Glutamatergic neuron (in vitro differentiated cells): ENCODE measurements at places on chromosomes 1 and 21.

GRCh38 chr1:96980448-96980847 lies 258.9 kb downstream of the PTBP2 start:
- no peak for DNase-seq

GRCh38 chr1:78492386-78492950 lies 1.7 kb downstream of the PTGFR start:
- DNase-seq: no peak

GRCh38 chr21:14448784-14449183 lies 65.8 kb upstream of the HSPA13 start:
- no peak for DNase-seq

- no peak for DNase-seq
These were observed 11.4 kb upstream of the KLHL12 start for GRCh38 chr1:202938287-202938925.

GRCh38 chr1:160277330-160277729 lies 7.6 kb downstream of the PEX19 start:
- no peak for DNase-seq

DNA sequence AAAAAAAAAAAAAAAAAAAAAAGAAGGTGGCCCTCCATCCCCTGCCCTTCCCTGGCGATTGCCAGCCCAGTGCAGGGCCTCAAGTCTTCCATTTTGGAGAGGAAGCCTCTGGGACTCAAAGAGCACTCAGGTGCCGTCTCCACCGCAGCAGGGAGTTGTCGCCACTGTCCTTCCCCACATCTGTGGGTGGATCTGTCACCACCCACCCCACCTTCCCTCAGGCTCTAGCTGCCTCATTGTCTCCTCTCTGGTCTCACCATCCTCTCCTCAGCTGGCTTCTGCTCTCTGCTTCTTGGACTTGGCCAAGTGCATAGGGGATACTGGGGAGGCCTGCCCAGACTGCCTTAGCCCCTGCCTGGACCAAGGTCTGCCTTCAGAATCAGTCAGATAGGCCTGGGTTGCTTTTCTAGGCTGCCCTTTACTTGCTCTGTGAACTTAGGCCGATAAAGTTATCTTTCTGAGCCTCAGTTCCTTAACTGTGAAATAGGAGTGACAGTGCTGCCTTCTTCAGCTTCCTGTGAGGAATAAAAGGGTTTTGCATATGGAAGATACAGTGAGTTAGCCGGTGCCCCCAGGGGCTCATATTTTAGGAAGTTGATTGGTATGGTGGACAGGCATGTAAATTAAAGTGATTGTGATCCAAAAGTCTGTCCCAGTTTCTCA lies 15.8 kb downstream of the RCC1 start:
- no peak for DNase-seq

GRCh38 chr1:112359961-112360767 lies 35.9 kb upstream of the CTTNBP2NL start:
- no peak for DNase-seq

DNA sequence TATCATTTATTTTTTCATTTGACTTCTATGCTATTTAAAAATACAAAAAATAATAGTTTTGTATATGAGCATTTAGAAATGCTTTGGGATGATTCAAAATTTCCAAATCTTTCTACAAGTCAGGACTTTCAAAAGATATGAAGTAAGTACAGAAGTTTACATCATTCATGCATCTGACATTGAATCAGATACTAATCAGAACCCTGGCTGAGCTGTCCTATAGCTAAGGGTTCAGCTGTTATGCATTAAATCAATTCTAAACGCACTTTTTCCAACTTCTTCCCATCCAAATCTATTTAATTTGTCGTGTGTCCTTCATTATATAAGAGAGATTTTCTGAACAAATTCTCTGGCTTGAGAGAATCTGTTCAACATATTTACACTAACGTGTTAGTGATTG lies 779.4 kb downstream of the LTN1 start:
- no peak for DNase-seq

DNA sequence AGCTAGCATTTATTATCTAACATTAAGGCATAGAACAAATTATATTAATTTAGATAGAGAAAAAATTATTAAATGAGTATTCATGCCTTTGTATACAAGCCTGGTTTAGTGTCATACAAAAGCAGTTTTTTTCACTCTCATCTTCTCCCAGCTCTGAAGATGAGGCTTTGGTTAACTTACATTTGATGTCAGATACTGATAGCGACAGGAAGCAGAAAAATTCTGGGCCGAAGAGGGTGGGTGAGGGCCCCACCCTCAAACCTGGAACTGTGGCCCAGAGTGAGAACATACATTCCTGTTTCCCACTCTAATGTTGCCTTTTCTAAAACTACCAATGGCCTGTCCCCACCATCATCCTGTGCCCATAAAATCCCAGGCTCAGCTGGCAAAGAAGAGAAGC lies 15.0 kb downstream of the OR2T1 start:
- DNase-seq: no peak

GRCh38 chr1:240912821-240913220 lies 300.9 kb upstream of the GREM2 start:
- no peak for DNase-seq

DNA sequence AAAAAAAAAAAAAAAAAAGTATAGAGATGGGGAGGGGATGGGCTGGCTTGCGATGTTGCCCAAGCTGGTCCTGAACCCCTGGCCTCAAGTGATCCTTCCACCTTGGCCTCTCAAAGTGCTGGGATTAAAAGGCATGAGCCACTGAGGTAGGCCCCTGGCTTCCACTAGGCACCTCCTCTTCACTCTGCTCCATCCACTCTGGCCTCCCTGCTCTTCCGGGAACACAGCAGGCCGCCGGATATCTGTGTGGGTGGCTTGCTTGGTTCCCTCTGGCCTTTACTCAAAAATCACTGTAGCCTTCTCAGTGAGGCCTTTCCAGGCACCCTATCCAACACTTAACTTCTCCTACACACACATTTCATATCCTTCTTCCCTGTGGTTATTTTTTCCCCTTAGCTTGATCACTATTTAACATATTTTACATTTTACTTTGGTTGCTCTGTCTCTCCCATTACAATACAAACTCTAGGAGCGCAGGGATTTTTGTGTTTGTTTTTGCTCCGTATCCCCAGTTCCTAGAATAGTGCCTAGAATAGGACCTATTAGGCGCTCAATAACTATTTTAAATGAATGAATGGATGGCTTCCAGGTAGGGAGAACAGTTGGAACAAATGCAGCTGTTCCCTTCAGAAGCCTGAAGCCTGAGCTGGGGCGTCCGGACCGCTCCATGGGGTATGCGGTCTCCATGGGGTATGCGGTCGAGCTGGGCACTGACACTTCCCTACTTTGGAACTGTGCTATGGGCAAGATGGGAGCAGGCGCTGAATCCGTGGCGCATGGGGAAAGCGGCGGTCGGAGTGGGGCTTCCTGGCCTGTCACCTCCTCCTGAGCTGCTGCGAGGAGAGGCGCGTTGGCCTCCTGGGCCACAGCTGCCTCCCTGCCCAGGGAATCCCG lies 46.7 kb downstream of the H3-3A start:
- no peak for DNase-seq

DNA sequence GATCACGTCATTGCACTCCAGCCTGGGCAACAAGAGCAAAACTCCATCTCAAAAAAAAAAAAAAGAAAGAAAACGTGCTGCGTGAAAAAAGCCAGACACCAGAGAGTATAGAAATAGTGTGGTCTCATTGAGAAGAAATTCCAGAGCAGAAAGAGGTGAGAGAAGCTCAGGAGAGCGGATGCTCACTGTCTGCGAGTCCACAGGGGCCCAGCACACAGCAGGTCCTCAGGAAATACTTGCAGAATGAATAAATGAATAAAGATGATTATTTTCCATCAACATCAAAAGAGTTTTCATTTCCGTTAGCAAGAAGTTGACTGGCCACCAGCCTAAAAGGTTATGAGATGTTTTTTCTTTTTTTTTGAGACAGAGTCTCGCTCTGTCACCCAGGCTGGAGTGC lies 14.4 kb downstream of the CASP9 start:
- no peak for DNase-seq

DNA sequence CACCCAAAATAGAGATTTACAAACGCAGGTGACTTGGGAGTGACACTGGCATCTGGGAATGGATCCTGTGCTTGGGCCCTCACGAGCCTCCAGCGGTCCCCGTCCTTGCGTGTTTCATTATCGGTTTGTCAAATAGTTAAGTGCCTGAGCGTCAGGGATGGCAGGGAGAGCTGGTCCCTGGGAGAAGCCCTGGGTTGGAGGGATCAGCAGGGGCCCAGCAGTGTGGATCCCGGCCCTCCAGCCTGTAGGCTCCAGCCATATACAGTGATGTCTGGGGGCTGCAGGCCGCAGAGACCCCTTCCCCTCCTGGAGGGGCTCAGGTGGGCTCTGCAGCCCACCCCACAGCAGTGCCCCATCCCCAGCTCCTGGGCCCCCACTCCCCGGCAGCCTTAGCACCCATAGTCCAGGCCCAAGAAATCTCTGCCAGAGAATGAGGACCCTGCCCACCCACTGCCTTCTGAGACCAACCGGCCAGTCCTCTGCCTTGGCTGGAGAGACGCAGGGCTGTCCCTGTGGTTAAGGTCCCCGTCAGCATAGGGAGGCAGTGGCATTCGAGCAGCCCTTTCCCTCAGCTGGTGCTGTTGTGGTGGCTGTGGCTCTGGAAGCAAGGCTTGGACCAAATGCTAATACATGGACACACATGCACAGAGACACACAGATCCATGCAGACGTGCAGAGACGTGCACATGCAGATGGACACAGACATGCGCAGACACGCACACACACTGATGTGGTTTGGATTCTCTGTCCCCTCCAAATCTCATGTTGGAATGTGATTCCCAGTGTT lies 2.4 kb upstream of the SLC19A1 start:
- DNase-seq: no peak

DNA sequence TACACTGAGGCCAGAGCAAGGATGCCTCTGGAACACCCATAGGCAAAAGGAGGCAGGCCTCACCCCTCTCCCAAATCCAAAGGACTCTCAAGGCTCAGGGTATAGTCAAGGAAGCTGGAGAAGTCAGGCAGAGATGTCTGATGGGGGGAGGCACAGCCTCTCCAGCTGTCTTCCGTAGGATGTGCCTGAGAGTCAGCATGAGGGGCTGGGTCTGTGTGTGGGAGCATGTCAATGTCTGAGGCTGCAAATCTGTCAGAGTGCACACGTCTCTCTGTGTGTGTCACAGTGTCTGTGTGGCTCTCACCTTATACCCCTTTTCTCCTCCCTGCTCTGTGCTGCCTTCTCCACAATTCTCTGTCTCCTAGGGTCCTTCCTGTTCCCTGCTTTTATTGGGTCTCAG lies 4.0 kb downstream of the HPCAL4 start:
- no peak for DNase-seq

DNA sequence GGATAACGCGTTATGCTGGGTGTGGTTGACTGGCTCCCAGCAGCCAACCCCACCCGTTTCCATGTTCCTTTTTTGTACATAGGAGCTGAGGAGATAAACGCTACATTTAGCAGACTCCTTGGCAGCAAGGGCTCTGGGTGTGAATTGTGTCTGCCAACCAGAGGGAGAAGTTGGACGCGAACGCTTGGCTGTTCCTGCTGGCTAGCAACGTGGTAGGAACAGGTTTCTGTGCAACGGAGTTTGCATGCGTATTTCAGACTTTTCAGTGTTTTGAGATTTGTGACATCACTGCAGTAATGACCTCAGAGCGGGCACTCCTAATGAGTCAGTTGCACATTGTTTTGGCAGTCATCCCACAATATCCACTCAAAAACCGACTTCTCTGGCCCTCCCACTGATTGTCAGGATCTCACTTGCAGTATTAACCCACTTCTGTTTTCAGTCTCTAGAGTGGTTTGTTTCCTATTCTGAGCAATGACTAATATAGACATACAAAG lies 98.7 kb upstream of the RGS1 start:
- DNase-seq: no peak

DNA sequence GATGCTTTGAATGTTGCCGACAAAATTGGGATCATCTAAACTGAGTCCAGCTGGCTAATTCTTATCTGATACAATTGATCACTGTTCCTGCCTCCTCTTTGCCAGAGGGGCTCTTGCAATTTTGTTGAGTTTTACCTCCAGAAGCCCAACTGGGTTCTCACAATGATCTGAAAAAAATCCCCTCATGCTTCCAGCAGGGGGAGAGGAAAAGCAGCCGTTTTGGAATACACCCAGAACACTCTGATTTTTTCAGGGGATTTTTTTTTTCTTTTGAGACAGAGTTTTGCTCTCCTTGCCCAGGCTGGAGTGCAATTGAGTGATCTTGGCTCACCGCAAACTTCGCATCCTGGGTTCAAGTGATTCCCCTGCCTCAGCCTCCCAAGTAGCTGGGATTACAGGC lies 13.9 kb upstream of the RERE start:
- no peak for DNase-seq

GRCh38 chr1:67624680-67625079 lies 60.3 kb upstream of the GADD45A start:
- no peak for DNase-seq
